MCF 10A (cell line): ENCODE measurements at places on chromosomes 2 and 18.

- DNase-seq, result no peak
Observed at GRCh38 chr2:1427086-1427485, 13.8 kb downstream of the TPO start.

DNA sequence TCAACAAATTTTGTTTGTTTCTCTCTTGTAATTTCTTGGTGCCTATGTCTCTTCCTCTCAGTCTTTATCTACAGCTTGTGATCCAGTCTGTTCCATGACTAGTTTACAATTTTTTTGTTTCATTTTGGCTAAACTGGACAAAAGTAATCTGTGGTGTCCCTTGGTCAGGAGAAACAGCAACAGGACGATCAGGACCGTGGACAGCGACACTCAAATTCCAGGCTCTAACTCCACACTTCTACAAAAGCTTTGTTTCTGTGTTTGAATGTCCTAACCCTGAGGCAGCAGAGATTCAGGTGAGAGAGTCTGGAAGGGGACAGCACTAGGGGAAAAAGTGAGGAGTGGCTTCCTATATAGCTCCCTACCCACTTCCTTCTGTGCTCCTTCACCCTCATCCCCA lies 593.3 kb upstream of the FANCL start:
- DNase-seq, result peak; percentile 62

DNA sequence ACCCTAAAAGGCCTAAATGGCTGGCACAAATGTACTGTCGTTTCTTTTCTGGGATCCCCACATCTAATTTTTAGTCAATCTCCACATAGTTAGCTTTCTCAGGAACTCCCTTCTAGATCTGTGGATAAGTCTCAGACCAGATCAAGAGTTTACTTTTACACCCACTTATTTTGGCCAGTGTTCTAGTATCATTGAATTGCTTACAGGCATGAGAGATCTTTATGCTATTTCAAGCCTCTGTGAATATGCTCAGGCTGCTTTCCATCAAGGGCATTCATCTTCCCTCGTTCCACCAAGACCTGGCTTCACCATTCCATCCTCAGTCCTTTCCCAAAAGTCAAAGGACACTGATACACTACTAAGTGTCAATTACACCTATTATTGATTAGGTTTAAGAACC lies 27.8 kb upstream of the SCN1A start:
- DNase-seq, result no peak

GRCh38 chr2:168731002-168731401 lies 71.4 kb upstream of the NOSTRIN start:
- peak; percentile 8 for DNase-seq

GRCh38 chr2:128738446-128739110 lies 419.9 kb upstream of the HS6ST1 start:
- DNase-seq, result no peak

DNA sequence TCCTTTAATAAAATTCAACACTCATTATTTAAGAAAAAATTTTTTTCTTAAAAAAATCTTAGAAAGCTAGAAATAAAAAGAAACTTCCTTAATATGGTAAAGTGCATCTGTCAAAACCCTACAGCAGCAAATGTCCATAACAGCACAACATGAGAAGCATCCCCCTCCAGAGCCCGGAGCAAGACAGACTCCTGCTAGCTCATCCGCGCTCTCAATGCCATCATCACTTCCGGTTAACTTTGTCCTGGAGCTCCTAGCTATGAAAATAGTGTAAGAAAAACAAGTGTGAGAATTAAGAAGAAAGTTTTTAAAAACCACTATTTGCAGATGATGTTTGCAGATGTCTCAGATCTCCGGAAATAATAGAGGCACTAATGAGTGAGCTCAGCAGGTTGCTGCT lies 103.1 kb downstream of the TEX51 start:
- DNase-seq, result no peak
